Left forelimb (tissue), 1 donor: ENCODE measurements at places on chromosomes 3 and 15.

- no peak for DNase-seq
Measured at GRCh38 chr3:102225407-102226132, 209.2 kb upstream of the ZPLD1 start.

GRCh38 chr15:58551764-58552504 is 120.1 kb downstream of the LIPC start:
- DNase-seq = no peak

DNA sequence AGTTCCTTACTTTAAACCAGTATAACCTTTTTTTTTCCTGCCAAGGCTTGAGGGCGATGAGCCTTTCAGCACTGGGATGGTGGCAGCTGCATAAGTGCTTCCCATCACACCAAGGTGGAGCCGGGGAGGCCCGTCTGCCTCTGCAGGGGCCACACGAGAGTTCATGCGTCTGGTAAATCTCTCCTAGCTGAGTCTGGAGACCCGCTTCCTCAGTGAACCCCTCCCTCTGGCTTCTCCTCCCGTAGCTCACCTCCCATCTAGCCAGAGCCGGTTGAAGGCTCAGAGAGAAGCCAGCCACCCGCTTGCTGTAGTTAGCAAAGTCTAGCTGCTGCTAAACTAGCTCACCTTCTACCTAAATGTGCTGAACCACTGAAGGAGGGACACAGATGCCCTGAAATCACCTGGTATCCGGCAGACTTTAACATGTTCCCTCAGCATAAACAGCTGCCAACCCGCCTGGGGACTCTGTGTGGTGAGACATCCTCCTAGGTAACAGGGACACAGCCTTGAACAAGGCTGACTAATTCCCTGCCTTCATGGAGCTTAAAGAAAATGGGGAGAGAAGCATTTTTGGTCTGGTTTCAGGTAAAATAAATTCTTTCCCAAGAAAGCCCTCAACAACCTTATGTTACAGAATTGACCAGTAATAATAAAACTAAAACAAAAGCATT is 42.9 kb downstream of the RLBP1 start:
- DNase-seq = no peak

- DNase-seq = no peak
Measured at GRCh38 chr3:77014226-77014625, 25.7 kb upstream of the ROBO2 start.

DNA sequence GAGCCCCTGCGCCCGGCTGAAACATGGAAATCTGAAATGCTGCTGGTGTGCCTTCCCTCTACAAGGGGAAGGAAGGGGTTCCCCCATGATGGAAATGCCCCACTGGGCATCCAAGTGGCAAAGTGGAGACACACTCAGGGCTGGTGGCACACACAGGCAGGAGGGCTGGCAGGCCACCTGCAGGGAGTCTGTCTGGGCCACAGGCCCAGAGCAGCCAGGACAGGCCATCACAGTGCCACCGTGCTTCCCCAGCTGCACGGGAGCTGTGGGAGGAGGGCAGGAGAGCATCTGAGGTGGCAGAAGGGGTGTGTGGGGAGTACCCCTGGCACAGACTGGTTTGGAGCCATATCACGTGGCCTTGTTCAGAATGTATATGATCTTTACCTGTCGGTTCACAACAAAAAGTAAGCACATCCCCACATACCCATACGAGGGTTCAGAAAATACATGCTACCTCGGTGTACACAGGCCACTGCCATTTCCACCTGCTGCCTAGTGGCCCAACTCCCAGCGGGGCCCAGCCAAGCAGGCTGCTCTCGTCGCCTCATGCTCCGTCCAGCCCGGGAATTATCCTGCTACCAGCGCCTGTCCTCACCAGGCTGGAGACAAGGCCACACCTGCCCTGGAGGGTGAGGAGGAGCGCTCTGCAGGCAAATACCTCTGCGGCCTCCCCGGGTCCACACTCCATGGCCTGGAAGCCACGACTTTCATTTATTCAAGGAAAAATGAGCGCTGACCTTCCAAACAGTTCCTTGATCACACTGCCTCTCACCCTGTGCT is 22.6 kb upstream of the DUSP7 start:
- DNase-seq = no peak

DNA sequence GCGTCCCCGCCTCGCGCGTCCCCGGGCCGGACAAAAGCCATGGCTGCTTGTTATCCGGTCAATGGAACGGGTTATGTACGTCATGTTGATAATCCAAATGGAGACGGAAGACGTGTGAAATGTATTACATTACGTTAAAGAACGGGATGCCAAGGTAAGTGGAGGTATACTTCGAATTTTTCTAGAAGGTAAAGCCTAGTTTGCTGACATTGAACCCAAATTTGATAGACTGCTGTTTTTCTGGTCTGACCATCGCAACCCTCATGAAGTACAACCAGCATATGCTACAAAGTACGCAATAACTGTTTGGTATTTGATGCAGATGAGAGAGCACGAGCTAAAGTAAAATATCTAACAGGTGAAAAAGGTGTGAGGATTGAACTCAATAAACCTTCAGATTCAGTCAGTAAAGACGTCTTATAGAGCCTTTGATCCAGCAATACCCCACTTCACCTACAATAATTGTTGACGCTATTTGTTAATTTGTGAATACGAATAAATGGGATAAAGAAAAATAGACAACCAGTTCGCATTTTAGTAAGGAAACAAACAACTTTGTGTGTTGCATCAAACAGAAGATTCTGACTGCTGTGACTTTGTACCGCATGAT is 19.8 kb downstream of the WDR73 start:
- no peak for DNase-seq

DNA sequence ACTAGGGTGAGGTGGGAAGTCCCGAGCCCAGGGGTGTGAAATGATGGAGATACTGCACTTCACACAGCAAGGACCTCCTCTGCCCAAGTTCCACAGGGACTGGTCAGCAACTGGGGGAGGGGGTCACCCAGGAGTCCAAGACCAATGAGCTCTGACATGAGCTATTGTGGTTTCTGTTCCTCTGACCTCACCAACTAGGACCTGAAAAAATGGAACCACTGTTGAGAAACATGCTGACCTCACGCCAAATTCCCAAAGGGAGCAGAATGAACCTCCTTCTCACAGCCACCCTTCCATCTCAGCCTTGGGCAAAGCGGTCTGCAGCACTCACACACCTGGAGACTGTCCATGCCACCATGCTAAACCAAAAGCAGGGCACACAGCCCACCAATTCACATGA is 69.3 kb downstream of the LRIG1 start:
- no peak for DNase-seq

- DNase-seq = no peak
Measured at GRCh38 chr3:126777366-126777765, 73.3 kb downstream of the CHCHD6 start.

- DNase-seq = no peak
Measured at GRCh38 chr15:74307827-74308811, 59.3 kb downstream of the CYP11A1 start.

GRCh38 chr3:143222981-143223380 is 103.4 kb downstream of the CHST2 start:
- DNase-seq = no peak

GRCh38 chr15:101314336-101315125 is 19.5 kb upstream of the SNRPA1 start:
- peak; percentile 53 for DNase-seq

- DNase-seq = no peak
Measured at GRCh38 chr3:168289471-168290008, 193.8 kb upstream of the GOLIM4 start.

DNA sequence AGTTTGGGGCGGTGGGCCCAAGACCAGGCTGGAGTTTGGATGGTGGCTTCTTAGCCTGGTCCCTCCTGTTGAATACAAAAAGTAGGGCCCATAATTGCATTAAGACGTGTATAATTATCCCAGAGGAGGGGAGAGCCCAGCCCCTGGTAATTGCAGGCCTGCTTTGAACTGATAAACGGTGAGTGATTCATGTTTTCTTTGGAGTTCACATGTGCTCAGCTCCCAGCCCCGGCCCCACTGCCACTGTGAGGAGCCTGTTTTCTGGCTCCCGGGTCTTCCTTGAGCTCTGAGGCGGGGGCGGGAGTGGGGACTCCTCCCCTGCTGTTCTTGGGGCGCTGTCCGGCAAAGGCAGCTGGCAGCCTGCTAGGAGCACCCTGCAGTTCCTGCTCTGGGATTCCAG is 3.1 kb downstream of the PLXNA1 start:
- DNase-seq = no peak

DNA sequence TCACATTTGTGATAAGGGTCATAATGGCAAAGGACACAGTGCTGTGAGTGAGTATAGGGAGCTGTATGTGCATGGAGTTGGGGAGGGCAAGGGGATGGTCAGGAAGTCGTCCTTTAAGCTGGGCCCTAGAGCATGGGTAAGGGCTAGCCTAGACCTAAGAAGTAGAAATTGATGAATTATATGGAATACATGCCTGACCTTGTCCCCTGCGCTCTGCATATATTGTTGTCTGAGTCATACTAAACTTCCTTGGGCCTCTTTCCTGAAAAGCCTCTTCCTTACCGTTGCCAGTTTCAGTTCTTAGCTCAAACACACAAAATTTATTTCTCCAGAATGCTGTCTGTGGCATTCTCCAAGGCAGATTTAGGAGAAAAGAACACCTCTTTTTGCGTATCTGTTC is 4.6 kb downstream of the SNRK start:
- no peak for DNase-seq

DNA sequence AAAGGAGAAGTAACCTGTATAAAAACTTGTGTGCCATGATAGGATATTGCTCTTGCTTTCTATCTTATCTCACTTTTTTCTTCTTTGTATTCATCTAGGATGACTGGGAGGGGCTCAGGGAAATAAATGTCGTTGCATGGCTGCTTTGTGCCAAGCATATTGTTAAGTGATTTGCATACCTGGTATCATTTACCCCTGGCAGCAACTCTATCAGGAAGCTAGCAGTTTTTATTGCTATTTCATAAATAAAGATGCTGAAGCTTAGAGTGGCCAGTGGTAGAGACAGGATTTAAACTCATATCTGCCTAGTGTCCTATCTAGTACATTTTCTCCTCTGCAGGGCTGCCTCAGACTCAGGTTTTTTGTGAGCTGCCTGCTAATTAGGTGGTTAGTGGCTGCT is 253.3 kb downstream of the PTPRG start:
- DNase-seq = no peak

DNA sequence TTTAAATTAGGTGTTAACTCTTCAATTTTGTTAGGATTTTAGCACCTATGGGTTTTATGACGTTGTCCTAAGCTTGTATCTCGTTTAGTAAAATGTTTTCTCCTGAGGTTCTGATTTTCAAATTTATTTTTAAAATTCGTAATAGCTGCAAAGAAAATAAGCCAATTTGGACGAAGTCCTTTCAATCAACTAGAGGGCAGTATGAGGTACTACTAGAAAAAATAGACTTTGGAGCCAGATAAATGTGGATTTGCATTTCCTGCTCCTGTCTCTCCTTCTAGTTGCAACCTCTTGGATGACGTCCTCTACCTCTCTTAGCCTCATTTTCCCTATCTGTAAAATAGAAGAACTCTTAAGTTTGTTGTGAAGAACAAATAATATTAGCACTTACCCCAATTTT is 81.1 kb downstream of the SLTM start:
- no peak for DNase-seq

DNA sequence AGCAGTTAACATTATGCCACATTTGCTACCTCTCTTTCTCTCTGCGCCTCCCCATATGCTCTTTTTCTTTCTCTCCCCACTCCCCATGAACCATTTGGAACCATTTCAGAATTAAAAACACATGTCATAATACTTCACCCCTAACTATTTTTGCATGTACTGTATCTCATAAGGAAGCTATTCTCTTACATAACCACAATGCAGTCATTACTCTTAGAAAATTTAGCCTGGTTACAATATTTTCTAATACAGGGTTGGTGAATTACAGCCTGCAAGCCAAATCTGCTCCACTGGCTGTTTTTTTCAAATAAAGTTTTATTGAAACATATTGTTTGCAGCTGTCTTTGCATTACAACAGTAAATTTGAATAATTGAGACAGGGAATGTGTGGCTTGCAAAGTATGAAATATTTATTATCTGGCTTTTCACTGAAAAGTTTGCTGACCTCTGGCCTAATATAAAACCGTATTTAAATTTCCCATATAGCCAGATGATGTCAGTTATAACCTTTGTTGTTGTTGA is 62.8 kb downstream of the SGO1 start:
- DNase-seq = no peak

DNA sequence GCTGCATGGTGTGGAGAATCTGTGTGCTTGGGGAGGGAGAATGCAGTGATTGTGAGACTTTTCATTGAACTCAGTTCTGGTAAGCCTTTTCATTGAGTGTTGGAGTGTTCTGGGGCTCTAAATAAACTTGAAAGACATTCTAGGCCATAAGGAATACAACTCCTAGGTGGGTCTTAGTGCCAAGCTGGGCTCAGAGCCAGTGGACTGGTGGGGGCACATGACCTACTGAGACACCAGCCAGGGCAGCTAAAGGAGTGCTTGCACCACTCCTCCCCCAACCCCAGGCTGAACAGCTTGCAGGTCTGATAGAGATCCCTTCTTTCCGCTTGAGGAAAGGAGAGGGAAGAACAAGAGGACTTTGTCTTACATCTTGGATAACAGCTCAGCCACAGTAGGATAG is 21.7 kb upstream of the KPNA4 start:
- no peak for DNase-seq

GRCh38 chr3:126469479-126469878 is 6.2 kb downstream of the ZXDC start:
- DNase-seq = peak; percentile 33

DNA sequence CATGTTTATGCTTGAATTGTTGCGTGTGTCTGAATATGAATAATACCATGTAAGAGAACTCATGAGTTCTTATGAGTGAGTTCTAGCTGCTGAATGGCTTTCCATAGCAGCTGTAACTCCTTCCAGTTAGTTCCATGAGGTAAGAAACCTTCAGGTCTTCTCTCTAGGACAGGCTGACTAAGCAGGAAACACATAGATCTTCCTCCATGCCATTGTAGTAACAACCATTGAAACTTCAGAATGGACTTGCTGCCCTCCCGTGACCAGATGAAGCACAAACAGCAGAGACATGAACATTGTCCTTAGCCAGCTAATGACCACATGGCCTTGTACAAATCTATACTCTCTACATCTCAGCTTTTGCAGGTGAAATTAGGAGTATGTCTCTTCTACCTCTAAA is 200.0 kb downstream of the ZNF385D start:
- DNase-seq = no peak

- no peak for DNase-seq
Measured at GRCh38 chr15:69552057-69552815, 99.6 kb downstream of the RPLP1 start.

GRCh38 chr3:59818033-59818918 is 768.5 kb upstream of the CFAP20DC start:
- DNase-seq = peak; percentile 77

DNA sequence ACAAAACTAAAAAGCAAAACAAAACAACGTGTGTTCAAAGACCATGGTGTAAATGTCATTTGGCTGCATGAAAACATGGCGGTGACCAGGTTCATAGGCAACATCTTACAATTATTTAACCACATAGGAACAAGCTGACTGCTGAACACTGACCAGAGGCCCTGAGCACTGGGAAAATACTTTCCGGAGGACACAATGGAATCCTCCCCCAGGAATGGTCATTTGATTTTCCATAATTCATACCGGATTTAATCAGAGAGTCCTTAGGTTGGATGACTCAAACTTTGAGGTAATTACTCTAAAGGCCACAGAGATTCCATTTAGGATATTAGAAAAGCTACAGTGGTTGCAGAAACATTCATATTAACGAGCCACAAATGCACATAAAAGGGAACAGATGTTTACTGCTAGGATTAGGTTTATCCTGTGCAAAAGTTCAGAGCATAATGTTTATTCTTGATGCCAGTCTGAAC is 254.7 kb downstream of the NR1D2 start:
- DNase-seq = no peak
